ENCODE measurements at places on chromosomes 1 and 21.

DNA sequence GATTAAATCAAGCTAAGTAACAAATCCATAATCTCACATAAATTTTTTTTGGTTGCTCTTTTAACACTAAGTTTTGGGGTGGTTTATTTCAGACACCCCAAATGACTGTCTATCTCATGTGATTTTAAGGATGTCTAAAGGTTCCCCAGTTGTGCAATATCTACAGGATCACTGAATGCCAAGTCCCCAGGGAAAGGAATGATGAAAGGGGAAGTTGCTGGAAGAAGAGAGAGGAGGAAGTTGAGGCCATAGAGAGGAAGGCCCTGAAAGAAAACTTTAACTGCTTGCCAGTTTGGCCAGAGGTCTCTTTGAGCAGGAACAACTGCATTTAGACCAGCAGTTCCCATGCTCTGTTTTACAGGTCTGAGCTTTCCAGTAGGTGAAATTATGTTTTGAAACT, 27.5 kb upstream of the SLC19A2 start:
- no peak for DNase-seq

DNA sequence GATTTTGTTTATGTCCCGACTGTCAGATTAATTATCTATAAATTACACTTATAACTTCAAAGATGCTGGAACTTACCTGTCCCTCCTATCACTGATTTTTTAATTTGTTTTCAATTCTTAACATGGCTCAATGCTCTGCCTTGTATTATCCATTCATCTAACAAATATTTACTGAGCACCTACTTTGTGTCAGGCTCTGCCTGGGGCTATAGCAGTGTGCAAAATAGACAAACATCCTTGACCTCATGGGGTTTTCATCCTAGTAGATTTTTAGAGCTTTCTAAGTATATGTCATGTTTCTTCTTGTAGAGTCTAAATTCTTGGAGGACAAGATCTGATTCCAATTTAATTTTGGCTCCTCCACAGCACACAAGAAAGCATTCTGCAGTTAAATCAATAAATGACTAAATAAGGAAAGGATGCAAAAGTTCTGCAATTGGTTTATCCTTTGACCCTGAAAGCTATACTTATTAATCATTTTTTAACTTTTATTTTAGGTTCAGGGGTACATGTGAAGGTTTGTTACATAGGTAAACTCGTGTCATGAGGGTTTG, 10.8 kb upstream of the SMYD2 start:
- DNase-seq, result no peak

DNA sequence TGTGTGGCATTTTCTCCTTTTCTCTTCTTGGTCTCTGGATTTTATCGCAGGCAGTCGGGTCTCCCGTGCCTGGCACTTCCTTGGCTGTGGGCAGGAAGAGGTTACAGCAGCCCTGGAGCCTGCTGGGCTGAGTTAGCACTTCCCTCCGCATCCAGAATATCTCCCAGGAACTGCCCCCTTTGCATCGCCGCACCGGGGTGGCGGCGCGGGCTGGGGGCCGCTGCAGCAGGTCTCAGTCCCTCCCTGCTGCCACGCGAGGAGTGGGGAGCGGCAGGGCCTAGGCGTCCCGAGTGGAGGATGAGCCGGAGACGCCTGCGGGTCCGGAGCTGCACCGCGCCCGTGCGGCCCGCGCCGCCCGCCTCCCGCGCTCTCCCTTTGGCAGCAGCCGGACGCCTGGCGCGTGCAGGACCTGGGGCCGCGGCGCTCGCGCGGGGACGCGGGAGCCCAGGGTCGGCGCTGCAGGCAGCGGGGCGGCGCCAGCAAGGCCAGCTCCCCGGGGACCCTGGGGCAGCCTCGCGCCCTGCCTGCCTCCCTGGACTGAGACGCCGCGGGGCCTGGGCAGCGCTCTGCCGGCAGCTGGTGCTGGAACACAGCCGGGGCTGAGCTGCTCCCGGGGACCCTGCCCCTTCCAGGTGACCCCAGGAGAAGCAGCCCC, 192.8 kb downstream of the PRDM2 start:
- peak; percentile 75 for DNase-seq

DNA sequence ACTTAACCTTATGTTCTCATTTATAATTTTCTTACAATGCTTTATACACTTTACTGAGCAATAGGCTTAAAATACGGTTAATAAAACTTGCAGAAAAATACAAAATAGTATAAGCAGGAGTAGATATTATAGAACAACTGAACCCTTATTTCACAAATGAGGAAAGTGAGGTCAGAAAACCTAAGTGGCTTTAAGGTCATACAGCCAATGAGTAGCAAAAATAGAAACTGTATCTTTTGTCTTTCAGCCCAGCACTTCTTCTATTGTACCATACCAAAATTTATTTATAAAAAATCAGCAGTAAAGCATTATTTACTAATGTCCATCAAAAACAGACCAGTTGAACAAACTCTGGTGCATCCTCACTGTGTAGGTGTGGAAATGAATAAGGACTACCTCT, 11.6 kb downstream of the FBXO42 start:
- no peak for DNase-seq

DNA sequence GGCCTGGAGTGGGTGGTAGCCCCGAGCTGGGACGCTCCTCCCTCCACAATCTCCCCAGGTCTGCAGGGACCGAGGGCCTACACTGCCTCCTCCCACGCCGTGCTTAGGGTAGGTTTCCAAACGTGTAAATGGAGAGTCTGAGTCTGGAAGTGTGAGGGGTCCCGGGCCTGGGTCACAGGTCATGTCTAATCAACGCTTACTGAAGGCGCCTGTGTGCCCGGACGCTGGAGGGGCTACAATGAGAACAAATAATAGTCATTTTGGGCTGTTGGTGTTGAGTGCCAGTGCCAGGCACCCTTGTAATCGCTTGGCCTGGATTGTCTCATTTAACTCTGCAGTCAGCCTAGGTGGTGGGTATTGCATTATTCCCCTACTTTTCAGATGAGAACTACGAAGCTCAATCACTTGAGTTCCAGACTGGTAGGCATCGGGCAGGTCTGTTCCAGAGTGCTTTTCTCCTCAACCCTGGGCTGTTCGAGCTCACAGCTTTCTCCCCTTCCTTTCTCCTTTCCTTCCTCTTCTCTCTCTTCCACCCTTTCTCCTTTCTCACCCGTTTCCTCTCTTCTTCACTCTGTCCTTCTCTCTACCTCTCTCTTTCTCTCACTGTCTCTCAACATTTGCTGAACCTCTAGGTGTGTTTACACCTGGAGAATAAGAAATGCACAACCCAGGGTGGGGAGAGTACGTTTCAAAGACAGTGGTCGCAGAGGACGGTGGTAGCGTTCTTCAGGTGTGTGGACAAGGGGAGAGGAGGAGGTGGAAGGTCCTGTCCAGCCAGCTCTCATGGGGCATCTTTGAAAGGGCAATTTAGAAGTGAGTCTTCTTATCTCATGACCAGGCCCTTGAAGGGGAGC, 883 bp downstream of the SLC66A1 start:
- no peak for DNase-seq

DNA sequence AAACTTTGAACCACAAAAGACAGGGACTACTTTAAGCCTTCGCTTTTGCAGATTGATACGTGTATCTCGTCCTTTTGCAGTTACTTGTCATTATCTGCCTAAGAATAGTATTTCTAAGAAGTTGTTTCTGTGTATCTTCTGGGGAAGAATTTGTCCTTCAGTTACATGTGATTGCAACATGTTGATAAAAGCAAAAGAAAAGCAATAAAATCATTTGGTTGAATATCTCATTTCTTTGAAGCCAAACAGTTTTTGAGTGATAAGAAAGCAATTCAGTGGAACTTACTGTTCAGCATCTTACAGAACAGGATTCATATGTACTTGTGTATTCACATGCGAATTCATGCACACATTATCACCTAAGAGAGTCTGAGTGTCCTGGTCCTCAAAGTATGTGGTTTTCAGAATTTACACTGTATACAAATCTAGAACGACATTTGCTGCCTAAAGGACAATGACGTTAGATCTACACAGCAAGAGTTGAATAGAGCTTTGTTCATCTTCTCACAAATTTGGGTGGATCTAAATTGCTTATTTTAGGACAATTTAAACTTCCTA, 66.7 kb upstream of the MRPS6 start:
- no peak for DNase-seq

- DNase-seq, result no peak
Observed at GRCh38 chr1:115531631-115532264, 110.0 kb upstream of the VANGL1 start.

GRCh38 chr1:243526180-243526579, 270.3 kb downstream of the SDCCAG8 start:
- DNase-seq, result no peak

- DNase-seq, result no peak
Observed at GRCh38 chr1:109821831-109822745, 58.4 kb upstream of the EPS8L3 start.

DNA sequence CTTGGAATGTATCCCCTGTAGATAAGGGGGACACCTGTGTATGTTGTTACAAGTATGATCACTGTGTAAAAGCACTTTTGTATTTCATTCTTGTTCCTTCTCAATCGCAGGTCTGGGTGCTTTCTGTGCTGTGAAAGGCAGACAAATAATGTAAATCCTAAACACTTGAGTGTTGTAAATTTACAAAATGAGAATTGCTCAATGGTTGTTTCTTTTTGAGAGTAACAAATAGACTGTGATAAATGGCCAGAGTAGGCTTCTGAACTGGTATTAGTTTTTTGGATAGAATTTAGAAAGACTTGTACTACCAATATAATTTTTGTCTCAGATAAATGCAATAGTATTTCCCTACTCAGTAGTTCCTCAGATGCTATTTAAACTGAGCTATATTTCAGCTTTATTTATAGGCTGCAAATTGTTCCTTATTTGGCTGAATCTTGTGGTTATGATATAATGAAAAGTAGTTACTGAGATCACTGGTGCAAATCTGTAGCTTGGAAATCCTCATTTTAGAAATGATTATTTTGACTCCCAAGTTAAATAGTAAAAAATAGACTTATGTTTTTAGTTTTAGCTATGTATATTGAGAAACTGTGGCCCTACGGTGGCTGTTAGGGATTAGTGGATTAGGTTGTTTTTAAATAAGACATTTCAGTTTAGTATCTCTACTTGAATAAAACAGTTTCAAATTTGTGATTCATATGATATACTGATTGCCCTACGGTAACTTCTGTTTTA, 9.2 kb downstream of the BACH1 start:
- no peak for DNase-seq

DNA sequence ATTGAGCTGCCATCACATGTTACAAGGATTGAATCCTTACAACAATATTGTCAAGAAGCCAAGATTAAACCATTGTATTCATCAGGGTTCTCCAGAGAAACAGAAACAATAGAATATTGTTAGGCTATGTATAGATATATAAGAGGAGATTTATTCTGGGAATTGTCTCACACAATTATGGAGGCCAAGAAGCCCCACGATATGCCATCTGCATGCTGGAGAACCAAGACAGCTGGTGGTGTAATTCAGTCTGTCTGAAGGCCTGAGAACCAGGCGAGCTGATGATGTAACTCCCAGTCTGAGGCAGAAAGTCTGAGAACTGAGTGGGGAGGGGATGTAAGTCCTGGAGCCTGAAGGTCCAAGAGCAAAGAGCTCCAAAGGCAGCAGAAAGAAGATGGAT, 14.5 kb upstream of the TTF2 start:
- no peak for DNase-seq

- DNase-seq, result no peak
Observed at GRCh38 chr1:154384650-154385489, 20.3 kb upstream of the IL6R start.

DNA sequence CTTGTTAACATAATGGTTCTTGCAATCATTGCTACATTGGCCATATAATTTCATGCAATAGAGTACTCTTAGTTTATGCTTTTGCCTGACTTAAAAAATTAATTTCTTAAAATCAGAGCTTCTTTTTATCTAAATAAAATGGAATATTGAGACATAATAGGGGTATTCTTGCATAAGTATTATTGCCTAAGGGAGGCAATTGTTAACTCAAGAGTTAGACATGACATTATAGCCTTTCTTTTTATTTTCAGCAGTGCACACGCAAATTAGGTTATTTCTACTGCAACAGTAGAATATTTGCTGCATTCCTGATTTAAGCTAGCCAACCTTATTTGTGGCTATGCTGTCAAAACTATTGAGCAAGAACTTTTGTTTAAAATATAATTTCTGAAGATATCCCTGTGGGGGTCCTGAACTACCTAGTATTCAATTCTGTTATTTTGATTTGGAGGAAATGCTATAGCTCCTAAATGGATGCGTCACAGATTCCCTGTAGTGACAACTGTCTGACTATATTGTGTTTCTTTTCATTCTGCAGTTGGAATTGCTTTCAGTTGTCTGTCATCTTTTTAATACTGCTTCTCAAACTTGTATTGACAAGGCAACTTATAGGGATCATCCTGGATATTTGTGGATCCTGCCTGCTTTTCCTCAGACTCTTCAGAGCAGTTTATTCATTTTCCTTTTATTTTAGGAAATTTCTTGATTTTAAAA, 211.0 kb downstream of the PATJ start:
- DNase-seq, result no peak

GRCh38 chr1:154867841-154868605, 2.1 kb downstream of the KCNN3 start:
- peak; percentile 72 for DNase-seq

- DNase-seq, result peak; percentile 42
Observed at GRCh38 chr1:201656311-201657032, 117.5 kb downstream of the NAV1 start.

GRCh38 chr1:198700396-198700795, 61.6 kb downstream of the PTPRC start:
- no peak for DNase-seq

GRCh38 chr1:94927405-94928175, 680 bp upstream of the CNN3 start:
- DNase-seq, result peak; percentile 65

DNA sequence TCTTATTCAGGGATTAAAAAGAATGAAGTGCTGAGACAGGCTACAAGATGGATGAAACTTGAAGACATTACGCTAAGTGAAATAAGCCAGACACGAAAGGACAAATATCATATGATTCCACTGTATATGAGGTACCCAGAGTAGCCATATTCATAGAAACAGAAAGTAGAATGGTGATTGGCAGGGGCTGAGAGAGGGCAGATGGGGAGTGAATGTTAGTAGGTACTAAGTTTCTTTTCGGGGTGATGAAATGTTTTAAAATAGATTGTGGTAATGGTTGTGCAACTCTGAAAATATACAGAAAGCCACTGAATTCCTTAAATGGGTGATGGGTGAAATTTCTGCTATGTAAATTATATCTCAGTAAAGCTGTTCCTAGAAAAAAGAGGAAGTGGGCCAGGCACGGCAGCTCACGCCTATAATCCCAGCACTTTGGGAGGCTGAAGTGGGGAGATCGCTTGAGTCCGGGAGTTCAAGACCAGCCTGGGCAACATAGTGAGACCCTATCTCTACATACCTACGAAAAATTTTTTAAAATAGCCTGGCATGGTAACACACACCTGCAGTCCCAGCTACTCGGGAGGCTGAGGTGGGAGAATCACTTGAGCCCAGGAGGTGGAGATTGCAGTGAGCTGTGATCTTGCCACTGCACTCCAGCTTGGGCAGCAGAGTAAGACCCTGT, 15.9 kb downstream of the SLC27A3 start:
- DNase-seq, result no peak

DNA sequence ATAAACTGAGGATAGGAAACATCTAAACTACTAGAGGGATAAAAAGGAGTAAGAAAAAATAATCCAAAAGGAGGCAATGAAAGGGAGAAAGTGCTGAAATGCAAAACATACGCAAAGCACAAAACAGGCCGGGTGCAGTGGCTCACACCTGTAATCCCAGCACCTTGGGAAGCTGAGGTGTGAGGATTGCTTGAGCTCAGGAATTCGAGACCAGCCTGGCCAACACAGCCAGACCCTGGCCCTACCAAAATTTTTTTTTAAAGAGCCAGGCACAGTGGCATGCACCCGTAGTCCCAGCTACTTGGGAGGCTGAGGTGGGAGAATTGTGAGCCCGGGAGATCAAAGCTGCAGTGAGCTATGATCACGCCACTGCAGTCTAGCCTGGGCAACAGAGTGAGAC, 10.5 kb downstream of the SPOCD1 start:
- DNase-seq, result peak; percentile 32

All from NCI-H526 (cell line).